ENCODE measurements at places on chromosomes 1 and 21.
A peak's percentile ranks its signal among the peaks of the same experiment; 100 is the strongest.

DNA sequence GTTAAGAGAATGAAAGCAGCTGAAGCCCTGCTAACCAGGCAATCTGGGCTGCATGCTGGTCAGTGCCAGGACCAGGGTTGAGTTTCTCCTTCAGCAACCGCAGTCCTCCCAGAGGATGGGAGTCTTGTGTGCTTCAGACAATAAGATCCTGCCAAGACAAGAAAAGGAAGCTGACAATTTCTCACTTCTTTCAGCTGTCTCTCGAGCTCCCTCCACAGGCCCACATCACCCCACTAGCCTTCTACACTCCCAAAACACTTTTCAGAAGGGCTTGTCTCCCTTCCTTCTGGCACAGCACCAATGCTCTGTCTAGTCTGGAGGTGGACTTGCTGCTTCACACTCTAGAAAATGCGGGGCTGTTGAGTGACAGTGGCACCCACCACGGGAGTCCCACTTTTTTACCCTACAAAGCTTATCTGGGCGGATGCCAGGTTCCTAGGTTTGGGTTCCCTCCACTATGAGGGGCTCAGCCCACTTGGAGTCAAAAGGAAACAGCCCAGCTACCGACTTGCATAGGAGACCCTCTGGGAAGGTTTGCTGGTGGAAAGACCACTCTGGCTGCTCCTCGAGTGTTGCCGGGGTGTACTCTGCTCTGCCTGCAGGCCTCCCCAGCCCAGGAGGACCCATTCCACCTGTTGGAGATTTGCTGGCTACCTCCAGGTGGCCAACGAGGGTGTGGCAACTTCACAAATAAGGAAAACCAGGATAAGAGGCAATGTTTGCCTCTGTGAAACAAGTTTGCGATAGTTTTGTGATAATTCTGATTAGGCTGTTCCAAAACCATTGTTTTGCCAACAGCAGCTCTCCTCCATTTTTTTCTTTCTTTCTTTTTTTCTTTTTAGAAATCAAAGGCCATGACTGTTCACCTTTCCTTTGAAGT is 68.9 kb downstream of the TENT5C start:
- peak; percentile 65 for DNase-seq
- no peak overlapping the region for H3K4me3 ChIP-seq
- peak overlapping the region; percentile 94 for H3K27ac ChIP-seq

DNA sequence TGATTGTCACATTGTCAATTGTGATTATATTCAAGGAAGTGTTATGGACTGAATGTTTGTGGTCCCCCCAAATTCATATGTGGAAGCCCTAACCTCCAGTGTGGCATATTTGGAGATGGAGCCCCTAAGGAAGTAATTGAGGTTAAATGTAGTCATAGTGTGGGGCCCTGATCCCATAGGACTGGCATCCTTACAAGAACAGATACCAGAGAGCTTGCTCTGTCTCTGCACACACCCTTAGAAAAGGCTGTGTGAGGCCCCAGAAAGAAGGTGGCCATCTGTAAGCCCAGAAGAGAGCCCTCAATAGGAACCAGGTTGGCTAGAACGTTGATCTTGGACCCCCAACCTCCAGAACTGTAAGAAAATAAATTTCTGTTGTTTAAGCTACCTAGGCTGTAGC is 28.1 kb downstream of the VANGL1 start:
- H3K27me3 ChIP-seq, result no peaks in the 10 kb centered on the region
- no peak overlapping the region for H3K4me3 ChIP-seq
- H3K4me1 ChIP-seq, result no peaks in the 10 kb centered on the region
- H3K36me3 ChIP-seq, result no peaks in the 10 kb centered on the region
- no peak overlapping the region for H3K27ac ChIP-seq

DNA sequence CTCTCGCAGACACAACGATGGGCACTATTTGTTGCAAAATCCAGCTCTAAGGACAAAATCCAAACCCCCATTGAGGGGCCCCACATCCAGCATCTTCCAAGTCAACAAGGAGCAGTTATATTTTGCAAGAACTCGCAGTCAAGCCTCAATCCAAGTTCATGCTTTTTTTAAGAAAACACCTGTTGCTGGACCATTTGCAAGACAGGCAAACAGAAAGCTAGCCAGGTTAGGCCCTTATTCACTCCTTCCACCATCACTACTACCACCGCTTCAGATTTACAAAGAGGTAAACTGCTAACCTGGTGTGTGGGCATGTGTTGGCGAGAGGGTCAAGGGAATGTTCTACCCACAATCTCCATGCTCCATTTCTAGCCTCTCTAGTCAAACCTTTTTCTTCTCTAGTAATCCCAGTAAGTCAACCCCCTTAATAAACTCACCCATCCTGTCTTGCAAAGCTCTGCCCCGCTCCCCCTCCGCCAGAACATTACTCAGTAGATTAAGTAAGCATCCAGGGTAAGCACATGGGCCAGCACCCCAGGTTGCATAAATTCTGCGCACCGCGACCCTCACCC is 703 bp downstream of the ERI3 start:
- H3K36me3 ChIP-seq, result no peaks in the 10 kb centered on the region

GRCh38 chr21:27477296-27477695 is 510.4 kb upstream of the ADAMTS5 start:
- H3K4me1 ChIP-seq, result no peaks in the 10 kb centered on the region
- H3K4me3 ChIP-seq, result no peak overlapping the region
- H3K36me3 ChIP-seq, result no peaks in the 10 kb centered on the region
- no peaks in the 10 kb centered on the region for H3K27me3 ChIP-seq
- no peak overlapping the region for H3K27ac ChIP-seq
- no peak for DNase-seq

- no peak overlapping the region for H3K4me3 ChIP-seq
- no peaks in the 10 kb centered on the region for H3K36me3 ChIP-seq
- H3K27me3 ChIP-seq, result no peaks in the 10 kb centered on the region
Observed at GRCh38 chr1:1344655-1345361, 4.4 kb downstream of the DVL1 start.

DNA sequence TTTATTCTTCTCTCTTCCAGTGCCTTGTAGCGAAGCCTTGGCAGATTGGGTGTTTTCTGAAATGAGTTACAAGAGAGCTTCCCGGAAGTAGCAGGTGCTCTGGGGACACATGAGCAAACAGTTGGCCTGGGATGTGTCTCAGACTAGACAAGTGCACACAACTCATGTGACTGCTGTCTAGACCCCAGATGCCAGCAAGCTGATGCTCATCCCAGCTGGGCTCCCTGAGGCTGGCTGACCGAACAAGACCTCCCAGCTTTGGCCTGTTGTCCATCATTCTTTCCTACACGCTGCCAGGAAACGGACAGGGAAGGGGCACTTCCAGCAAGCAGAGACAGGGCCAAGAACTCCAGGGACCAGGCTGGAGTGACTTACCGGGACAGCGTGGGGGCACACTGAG is 18.7 kb upstream of the CSF1 start:
- peaks cover 30% of the 10 kb centered on the region for H3K4me1 ChIP-seq
- H3K4me3 ChIP-seq, result no peak overlapping the region
- H3K36me3 ChIP-seq, result no peaks in the 10 kb centered on the region
- no peak overlapping the region for H3K27ac ChIP-seq
- DNase-seq, result no peak

DNA sequence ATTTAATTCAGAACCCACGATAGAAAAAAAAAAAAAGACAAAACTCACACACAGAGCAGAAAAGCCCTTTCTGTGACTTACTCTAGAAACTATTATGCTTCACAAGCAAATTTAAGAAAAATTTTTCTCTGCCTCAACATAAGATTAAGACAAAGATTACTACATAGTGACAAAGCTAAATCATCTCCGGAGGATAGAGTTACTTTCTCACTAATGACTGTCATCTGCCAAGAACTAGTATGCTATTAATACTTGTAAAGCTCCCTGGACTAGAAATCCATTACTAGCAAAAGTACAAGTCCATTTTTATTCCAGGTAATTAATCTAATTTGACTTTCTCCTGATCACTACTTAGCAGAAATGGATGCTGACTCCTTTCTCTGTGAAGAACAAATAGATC is 25.9 kb downstream of the GREM2 start:
- peaks cover 1% of the 10 kb centered on the region for H3K36me3 ChIP-seq
- H3K27me3 ChIP-seq, result no peaks in the 10 kb centered on the region
- H3K4me1 ChIP-seq, result no peaks in the 10 kb centered on the region
- H3K27ac ChIP-seq, result no peak overlapping the region

GRCh38 chr1:23013657-23014056 is 2.0 kb downstream of the TEX46 start:
- H3K36me3 ChIP-seq, result no peaks in the 10 kb centered on the region
- no peak overlapping the region for H3K4me3 ChIP-seq
- H3K4me1 ChIP-seq, result peaks cover 7% of the 10 kb centered on the region
- no peaks in the 10 kb centered on the region for H3K27me3 ChIP-seq

DNA sequence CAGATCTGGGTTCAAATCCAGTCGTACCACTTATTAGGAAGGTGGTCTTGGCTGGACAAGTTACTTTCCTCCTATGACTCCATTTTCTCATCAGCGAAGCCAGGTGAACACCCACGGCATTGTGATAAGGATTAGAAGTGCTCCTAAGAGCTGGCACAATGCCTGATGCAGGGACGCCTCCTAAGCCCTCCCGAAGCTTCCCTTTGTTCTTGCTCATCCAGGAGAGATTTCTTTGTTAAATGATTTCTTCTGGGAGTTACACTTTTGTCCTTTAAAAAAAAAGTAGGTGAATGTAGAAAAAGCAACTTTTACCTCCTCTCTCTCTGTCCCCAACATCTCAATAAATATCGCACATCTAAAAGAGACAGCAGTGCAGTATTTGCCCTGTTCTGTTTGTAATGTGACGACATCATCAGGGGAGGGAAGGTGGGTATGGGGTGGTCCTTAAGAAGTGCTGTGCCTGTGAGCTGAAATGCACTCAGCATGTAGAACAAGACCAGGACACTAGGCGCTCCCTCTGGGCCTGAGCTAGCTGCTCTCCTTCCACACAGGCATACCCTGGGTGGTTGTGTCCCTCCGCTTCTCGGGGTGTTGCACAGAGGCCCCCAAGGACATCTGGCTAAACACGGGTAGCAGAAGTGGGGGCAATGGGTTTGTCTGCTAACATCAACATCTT is 43.9 kb downstream of the SUSD4 start:
- H3K27me3 ChIP-seq, result peaks cover 15% of the 10 kb centered on the region
- no peak overlapping the region for H3K27ac ChIP-seq
- H3K36me3 ChIP-seq, result no peaks in the 10 kb centered on the region

GRCh38 chr1:156677616-156678596 is 699 bp upstream of the NES start:
- H3K27ac ChIP-seq, result no peak overlapping the region
- H3K4me1 ChIP-seq, result peaks cover 25% of the 10 kb centered on the region
- peak; percentile 36 for DNase-seq
- H3K4me3 ChIP-seq, result peak overlapping the region; percentile 71

DNA sequence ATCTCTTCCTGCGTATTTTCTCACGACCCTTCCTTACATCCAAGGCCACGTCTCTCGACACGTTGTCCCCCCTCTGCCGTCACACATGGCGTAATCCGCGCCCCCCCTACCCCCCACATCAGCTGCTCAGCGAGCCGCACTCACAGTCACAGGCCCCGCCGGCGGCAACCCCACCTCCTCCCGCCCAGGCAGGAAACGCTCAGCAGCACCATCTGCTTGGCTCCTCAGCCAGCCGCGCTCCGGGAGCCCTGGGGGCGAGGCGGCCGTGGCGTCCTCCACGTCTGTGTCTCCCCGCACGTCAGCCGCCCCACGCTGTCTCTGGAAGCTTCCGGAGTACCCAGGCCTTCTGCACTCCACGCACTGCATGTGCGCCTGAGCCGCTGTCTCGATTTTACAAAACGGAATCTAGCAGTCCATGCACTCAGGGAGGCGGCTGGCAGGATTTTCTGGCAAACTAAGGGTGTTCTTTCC is 64.6 kb downstream of the SIK1 start:
- H3K36me3 ChIP-seq, result no peaks in the 10 kb centered on the region
- peaks cover 51% of the 10 kb centered on the region for H3K4me1 ChIP-seq
- peak overlapping the region; percentile 96 for H3K27ac ChIP-seq
- H3K4me3 ChIP-seq, result peak overlapping the region; percentile 89
- H3K27me3 ChIP-seq, result no peaks in the 10 kb centered on the region

GRCh38 chr1:25973610-25974321 is 24.1 kb downstream of the PAFAH2 start:
- no peak overlapping the region for H3K27ac ChIP-seq
- no peak for DNase-seq
- no peaks in the 10 kb centered on the region for H3K27me3 ChIP-seq
- H3K36me3 ChIP-seq, result peaks cover 19% of the 10 kb centered on the region
- no peak overlapping the region for H3K4me3 ChIP-seq

GRCh38 chr1:107871259-107871658 is 93.7 kb downstream of the VAV3 start:
- peaks cover 21% of the 10 kb centered on the region for H3K36me3 ChIP-seq
- H3K27ac ChIP-seq, result peak overlapping the region; percentile 91
- peak overlapping the region; percentile 25 for H3K4me3 ChIP-seq
- H3K27me3 ChIP-seq, result no peaks in the 10 kb centered on the region
- peaks cover 61% of the 10 kb centered on the region for H3K4me1 ChIP-seq

Data from naive B cell (primary cell).